ENCODE measurements at places on chromosomes 13 and 19.

DNA sequence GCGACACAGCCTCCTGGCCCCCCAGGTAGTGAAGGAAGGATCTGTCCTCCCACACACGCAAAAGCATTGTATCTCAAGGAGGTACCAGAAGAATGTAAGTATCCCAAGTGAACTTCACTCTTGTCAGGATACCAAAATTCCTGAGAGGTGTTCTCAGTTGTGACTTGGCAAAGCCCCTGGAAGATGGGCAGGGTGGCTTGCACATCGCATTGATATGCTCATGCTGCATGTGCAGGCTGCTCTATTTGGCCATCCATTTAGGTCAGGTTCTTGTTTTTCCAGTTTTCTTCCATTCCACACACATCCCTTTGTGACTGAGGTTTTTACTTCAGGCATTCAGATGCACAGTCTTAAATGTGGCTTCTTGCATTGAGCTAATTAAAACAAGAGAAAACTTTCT, 382.8 kb downstream of the FOXO1 start:
- DNase-seq = no peak

DNA sequence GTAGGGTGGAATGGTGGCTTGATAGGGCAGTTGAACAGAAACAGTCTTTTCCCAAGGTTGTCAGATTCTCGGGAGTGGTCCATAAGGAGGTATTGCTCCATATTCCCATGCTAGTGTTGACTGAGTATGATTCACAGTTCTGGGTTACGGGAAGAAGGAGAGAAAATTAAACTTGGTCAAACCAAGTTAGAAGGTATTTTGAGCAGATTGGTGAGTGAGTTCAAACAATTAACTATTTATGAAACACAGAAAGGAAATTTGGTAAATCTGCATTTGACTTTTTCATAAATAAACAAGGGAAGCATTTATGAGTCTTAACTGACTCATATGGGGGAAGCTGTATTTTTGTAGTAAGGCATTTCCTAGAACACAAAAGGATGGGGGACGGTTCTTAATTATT, 2419.4 kb downstream of the PCDH9 start:
- no peak for DNase-seq

DNA sequence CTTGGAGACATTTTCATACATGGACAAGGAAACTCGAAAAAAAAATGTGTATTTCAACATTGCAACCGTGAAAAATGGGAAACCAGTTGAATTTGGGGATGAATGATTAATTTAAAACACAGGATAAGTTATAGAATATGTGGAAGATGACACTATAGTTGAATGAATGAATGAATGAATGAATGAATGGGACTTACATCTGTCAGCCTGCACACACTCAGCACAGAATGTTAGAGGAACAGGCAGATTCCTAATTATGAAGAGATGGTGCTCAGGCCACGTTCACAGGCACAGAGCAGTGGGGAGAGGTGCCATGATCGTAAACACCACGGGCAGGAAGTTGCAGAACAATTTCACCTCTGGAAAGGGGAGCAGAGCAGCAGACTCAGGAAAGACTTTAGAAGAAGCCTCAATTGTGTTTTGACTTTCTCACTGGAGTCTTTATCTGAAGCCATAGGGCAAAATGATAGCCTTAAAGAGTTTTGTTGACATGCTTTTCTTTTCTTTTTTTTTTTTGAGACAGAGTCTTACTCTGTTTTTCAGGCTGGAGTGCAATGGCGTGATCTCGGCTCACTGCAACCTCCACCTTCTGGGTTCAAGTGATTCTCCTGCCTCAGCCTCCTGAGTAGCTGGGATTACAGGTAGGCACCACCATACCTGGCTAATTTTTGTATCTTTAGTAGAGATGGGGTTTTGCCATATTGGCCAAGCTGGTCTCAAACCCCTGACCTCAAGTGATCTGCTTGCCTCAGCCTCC, 4.9 kb upstream of the SULT2A1 start:
- DNase-seq = no peak

- no peak for DNase-seq
Measured at GRCh38 chr19:29277102-29277501, 64.2 kb upstream of the UQCRFS1 start.

DNA sequence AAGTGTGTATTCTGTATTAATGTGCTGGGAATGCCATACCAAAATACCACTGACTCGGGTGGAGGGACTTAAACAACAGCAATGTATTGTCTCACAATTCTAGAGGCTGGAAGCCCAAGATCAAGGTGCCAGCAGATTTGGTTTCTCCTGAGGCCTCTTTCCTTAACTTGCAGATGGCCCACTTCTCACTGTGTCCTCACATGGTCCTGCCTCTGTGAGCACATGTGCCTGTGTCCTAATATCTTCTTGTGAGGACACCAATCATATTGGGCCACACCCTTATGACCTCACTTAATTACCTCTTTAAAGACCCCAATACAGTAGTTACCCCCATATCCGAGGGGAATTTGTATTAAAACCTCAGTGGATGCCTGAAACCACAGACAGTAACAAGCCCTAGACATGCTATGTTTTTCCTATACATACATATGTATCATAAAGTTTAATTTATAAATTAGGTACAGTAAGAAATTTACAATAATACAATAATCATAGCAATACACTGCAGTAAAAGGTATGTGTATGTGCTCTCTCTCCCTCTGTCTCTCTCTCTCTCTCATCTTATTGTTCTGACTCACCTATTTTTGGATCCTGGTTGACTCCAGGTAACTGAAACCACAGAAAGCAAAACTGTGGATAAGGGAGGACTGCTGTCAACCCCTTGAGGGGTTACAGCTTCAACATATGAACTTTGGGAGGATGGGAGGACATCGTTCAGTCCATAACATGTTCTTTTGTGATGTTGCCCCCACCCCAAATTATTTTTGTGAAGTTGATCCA, 174.3 kb downstream of the IRS2 start:
- no peak for DNase-seq

GRCh38 chr19:926323-926588, 421 bp downstream of the ARID3A start:
- no peak for DNase-seq

GRCh38 chr13:92739306-92739818, 487.2 kb upstream of the GPC6 start:
- DNase-seq = no peak

- peak; percentile 10 for DNase-seq
Measured at GRCh38 chr13:26679411-26680122, 81.0 kb downstream of the GPR12 start.

DNA sequence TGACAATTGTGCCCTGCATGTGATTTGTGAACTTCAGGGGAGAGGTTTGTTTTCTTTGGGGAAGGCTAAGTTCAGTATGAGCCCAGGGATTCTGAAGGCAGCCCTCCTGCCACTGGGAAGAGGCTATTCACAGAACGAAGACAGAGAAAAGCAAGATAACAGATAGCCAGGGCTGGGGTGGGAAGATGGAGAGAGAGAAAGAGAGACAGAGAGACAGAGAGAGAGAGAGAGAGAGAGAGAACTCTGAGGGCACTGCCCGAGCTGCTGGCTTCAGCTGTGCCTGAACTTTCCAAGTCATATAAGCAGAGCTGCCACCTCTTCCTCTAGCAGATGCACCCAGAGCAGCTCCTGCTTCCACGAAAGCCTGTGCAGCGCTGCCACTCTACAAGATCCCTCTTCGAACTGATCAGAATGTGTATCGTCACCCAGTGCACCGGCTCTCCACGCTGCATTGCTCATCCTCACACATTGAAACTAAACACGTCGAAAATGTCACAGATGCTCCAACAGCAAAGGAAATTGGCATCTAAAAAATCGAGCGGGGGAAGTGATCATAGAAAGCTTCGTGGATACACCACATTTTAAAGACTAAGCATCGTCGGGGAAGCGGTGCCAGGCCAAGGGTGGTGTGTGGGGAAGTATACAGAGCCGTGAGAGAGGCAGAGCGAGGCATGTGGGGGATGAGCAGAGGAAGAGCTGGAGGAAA, 81.8 kb upstream of the SIAH3 start:
- DNase-seq = no peak

DNA sequence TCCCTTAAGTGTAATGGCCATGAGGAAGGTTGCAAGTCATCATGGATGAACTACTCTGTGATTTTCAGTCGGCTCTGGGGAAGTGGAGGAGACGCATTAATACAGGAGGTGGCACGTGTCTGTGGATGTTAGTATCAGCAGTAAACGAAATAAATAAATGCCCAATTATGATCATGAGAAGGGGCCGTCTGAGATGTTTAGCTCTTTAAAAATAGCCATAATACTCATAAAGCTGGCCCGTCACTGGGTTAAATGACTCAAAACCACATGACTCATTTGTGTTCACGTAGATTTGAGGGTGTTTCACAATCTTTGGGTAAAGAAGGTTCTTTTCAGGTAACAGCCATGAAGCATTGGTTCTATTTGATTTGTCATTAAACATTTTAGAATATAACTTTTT, 620.6 kb downstream of the GPC6 start:
- DNase-seq = peak; percentile 58

DNA sequence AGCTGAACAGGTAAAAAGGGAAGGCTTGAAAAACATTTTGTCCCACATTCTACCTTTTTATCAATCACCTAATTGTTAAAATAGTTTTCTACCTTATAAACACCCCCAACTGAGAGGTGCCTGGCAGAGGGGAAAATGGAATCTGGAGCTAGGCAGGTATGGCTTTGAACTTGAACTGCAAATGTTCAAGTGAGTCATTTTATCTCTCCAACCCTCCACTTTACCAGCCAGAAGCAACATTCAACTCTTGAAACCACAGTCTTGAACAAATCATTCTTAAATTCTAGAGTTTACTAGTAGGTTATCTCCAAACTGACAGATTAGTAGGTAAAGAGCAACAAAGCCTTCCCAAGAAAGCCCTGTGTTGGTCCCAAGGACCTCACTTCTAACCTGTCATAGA, 116.9 kb downstream of the ABCC4 start:
- DNase-seq = no peak

DNA sequence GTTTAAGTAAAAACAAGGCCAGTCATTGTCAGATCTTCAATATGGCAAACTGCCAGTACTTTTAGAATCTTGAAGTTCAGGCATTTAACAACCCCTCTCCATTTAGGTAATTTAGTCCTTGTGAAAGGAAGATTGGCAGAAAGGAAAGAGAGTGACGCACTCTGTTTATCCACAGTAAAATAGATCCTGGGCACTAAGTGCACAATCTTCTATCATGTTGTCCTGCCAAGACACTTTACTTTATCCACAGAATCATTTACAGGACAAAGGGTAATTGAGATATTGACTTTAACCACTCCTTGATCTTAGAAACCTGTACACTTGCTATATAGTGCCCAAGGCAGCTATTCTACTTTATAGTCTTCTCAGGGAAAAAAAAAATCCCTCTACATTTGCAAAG, 786.4 kb upstream of the SLITRK1 start:
- DNase-seq = no peak

- no peak for DNase-seq
Measured at GRCh38 chr19:46634656-46635218, 1.3 kb downstream of the GNG8 start.

GRCh38 chr13:99733346-99733745, 232.1 kb downstream of the TM9SF2 start:
- no peak for DNase-seq

DNA sequence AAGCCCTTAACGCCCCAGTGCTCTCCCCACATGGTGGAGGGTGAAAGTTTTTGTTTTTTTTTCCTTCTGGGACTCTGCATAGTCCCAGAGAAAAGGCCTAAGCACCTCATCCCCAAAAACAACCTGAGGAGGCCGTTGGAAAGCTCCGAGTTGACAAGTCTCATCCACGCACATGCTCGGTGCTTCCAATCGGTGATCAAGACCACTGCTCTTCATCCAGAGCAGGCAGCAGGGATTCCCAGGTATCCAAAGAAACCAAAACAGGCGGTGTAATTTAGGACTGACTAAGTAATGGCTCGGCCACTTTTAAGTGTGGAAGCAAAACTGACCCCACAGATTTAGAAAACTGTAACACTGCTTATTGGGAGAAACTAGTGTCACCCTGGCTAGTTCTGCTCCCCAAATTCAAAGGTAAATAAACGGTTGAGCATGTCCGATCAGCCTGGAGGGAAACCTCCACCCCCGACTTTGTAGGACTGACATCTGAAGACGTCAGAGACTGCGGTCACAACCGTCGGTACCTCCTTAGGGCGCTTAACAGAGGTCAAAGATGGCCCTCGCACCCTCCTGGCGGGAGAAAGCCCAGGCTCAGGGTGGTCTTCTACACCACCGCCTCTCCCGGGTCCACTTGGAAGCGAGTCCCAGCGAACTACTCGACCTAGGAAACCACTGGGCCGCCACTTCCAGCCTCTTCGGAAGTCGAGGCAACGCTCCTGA, 997 bp upstream of the ZNF446 start:
- DNase-seq = no peak

DNA sequence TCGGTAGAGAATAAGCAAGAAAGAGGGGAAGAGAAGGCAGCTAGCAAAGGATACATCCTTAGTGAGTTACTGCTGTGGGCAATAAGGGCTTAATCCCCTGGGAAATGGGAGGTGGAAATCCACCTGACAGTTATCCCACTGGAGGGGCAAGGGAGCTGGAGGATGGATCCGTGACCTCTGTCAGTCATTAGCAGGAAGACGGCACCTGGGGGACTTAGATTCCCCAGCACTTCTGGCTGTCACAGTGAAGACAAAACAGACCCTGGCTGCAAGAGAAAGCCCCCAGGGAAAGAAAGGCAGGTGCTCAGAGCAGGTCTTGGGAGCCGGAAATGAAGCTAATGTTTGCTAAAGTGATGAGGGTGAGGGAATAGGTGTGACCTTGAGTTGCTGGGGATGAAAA, 70.4 kb upstream of the MRI1 start:
- DNase-seq = no peak

DNA sequence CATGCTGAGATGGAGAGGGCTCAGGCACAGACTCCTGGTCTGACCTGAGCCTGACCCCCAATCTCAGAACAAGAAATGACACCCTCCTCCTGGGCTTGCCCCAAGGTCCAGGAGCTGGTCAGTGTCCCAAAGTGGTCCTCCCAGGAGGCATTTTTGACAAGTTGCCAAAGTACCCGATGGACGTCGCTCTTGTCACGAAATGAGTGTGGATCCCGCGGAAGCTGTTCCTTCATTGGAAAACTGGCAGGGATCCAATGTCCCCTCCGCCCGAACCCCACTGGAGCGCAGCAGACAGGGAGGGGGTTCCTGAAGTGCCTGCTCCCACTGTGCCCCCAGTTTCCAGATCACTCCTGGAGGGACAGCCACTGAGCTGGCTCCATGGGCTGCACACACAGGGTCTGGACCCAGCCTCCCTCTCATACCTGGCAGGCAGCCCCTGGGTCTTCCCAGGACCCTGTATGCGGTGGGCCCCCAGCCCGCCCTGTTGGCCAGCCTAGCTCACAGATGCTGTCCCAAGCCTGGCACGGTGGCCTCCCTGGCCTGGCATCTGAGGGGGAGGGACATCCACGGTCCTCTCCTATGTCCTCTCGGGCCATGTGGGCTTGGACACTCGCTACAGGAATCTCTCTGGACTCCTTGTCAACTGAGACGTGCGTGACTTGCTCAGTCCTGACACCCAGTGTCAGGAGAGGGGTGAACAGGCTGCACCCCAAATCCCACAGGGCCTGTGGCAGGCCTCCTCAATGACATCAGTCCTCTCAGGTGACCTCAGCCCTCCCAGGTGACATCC, 12.8 kb upstream of the ZNF14 start:
- no peak for DNase-seq

GRCh38 chr19:55088021-55088451, 12.4 kb downstream of the EPS8L1 start:
- peak; percentile 16 for DNase-seq

- DNase-seq = no peak
Measured at GRCh38 chr19:41563854-41564514, 12.0 kb upstream of the CEACAM21 start.

- no peak for DNase-seq
Measured at GRCh38 chr13:33352041-33352440, 66.5 kb upstream of the STARD13 start.

All from astrocyte of the hippocampus (primary cell).